Stimulated activated CD4-positive, alpha-beta T cell treated with anti-CD3 and anti-CD28 coated beads, Interleukin-15, amount 100 ng/mL, for 1 hour (primary cell): ENCODE measurements at places on chromosomes 2 and 18.

- no peak for DNase-seq
Measured at GRCh38 chr2:144461308-144461766, 58.6 kb downstream of the ZEB2 start.

GRCh38 chr2:230924470-230925341 lies at the start of gene GPR55:
Gene GPR55 (minus strand): TSS chr2:230925242. CDS start chr2:230910962, 14,280 bp downstream.
- DNase-seq: peak; percentile 63

DNA sequence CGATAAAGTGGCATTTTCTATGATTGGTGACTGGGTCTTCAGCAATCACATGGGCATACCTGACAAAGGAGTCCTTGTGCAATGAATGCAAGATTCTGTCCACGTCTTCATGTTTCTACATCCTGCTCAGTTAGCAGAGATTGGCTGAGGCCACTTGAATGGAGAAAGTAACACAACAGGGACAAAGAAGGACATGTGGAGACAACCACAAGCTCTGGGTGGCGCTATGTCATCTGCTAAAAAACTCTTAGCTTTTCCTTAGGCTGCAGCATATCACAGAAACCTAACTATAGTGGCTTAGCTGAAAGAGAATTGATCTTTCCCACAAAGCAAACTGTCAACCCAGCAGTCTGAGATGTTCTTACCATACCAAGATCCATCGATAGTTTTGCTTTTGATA lies 1109.7 kb downstream of the SOCS6 start:
- no peak for DNase-seq

GRCh38 chr2:143719406-143719805 lies 590.2 kb downstream of the ARHGAP15 start:
- no peak for DNase-seq

- no peak for DNase-seq
Measured at GRCh38 chr2:194128810-194129209, 1528.2 kb upstream of the SLC39A10 start.

DNA sequence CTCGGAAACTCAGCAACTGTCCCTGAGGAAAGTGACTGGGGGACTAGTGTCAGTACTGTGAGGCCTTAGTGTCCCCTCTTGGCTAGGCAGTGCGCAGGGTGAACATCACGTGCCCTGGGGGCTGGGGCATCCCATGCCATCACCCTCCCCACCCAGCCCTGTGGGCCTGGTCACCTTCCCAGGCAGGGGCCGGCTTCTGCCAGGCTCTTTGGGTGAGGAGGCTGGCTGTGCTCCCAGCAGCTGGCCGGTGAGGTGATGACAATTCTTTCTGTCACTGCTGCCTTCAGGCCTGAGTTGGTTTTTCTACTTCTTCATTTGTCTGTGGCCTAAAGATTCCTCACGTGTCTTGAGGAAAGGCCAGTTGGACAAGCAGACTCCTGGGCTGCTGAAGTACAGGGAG lies 180.8 kb downstream of the KLHL29 start:
- no peak for DNase-seq

DNA sequence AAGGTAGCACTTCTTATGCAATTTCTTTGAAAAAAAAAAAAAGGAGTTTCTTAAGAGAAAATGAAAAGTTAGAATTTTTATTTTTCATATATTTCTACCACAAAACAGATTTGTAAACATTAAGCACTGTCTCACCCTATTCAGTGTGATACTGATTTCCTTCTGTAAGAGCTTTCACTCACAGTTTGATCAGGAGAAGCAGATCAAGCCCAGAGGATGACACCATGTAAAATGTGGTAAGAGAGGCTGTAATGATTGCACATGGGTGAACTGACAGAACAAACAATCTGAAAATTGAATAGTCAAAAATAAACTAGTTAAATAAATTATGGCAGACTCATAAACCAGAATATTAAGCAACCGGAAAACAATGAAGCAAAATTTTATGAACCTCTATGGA lies 54.5 kb downstream of the MEMO1 start:
- DNase-seq: no peak

DNA sequence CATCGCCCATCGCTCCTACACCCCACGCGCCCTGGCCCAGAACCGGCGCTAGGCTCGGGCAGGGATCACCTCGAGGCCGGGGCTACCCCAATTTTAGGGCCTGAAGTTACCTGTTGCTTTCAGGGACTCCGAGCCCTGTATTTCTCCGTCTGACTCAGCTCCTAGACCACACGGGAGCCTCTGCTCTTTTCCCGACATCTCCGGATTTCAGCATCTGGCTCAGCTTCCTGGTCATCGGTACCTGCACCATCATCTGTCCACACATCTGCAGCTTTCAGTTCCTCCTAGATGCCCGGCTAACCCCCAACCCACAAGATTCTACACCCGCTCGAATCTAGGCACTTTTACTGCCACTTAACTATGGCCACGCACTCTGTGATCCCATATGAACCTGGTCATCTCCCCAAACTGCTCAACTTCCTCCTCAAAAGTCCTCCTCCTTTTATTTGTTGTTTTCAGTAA lies 12.1 kb upstream of the HMSD start:
- no peak for DNase-seq

DNA sequence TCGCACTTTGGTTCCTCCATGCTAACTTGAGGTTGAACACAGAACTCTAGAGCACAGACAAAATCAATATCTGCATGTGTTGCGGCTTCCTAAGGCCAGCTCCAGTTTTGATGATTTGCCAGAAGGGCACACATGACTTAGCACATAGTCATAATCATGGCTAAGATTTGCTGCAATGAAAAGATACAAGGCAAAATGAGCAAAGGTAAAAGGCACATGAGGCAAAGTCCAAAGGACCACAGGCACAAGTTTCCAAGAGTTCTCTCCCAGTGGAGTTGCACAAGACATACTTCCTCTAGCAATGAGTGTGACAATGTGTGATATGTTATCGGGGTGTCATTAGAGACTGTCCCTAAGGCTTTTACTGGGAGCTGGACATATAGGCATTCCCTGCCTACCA lies 24.2 kb upstream of the CXXC1 start:
- DNase-seq: no peak
